ENCODE measurements at places on chromosomes 7 and 10.
A peak's percentile ranks its signal among the peaks of the same experiment; 100 is the strongest.

DNA sequence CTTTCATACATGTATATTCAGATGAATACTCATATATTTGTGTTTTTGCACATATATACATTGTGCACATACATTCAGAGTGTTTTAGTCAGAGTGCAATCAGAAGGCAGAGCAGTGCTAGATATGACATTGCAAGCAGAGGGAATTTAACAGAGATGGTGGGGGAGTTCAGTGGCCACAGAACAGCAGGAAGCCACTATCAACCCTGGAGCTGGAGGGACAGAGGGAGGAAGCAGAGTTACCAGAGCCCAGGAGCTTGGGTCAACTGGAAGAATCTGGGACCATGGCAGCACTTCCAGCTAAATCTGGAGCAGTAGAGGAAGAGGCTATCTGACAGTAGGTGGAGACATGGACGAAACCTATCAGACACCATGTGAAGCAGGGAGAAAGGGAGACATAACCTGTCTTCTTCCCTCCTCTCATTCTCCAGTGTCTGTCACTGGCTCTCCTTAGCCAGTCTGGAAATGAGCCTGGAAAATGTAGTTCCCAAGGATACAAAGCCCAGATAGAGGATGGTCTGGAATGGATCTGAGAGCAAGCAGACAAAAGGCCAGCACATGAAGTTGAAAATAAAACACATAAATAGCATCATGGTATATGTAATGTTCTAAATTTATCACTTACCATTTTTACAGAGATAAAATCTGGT is 33.6 kb upstream of the HERPUD2 start:
- DNase-seq, result no peak

GRCh38 chr7:137443616-137444015 is 100.1 kb upstream of the PTN start:
- peak; percentile 63 for DNase-seq

- peak; percentile 64 for DNase-seq
Observed at GRCh38 chr7:37920849-37921805, 687 bp downstream of the EPDR1 start.

GRCh38 chr10:126500185-126500584 is 111.9 kb upstream of the ADAM12 start:
- DNase-seq, result no peak

DNA sequence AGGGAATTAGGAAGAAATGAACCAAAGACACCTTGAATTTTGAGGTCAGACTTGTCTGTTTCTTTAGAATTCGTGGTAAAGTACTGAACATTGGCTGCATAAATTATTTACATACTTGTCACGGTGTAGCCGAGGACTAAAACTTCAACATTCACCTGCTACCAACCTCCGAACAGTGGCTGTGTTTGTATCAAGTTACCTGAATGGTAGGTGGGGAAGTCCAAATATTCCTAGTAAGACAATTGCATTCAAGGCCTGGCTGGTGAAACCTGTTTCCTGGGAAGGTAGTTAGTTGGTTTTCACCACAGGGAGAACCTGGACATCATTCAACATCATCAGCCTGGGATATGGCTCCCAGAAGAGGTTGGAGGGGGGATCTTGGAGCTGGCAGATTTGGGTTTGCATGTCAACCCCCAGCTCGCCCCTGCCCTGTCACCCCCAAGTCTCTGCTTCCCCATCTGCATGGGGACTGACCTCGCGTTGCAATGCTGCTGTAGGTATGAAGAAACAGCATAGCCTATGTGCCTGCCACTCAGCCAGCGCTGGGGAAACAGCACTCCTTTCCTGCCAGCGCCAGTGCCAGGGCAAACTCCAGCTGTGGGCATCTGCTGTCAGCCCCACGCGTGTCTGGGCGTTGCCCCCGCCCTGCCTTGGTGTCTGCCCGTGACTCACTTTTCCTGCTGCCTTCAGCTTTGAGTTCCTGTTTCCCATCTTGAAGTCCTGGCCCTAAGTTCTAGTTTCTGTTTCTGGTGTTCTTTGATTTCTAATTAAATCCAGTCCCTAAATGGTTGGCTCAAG is 12.7 kb upstream of the LARP4B start:
- peak; percentile 48 for DNase-seq

DNA sequence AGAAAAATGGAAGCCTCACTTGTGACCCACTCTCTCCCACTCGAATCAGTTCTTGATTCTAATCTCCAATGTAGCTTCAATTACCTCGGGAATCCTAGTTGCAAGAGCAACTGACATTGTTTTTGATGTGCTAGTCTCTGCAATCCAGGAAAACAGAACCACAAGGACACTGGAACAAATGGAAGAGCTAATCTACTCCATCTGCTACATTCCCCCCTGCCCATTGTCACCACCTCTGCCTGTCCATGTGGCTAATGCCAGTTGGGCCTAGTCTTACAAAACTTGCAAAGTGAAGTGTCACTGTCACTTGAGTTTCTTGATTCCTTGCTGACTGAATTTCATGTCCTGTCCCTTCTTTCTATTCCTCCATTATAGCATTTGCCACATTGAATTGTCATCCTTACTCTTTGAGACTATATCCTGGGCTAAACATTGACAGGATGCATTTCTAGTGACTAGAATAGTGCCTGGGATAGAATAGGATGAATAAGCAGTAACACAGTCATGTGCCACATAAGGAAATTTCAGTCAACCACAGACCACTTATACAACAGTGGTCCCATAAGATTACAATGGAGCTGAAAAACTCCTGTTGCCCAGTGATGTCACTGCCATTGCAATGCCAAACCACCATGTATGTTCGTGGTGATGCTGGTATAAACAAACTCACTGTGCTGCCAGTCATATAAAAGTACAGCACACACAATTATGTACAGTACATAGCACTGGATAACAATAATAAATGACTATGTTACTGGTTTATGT is 13.5 kb downstream of the GCC1 start:
- no peak for DNase-seq

- no peak for DNase-seq
Observed at GRCh38 chr7:49775949-49776443, 2.6 kb downstream of the VWC2 start.

GRCh38 chr10:1612908-1613307 is 124.4 kb downstream of the ADARB2 start:
- no peak for DNase-seq

DNA sequence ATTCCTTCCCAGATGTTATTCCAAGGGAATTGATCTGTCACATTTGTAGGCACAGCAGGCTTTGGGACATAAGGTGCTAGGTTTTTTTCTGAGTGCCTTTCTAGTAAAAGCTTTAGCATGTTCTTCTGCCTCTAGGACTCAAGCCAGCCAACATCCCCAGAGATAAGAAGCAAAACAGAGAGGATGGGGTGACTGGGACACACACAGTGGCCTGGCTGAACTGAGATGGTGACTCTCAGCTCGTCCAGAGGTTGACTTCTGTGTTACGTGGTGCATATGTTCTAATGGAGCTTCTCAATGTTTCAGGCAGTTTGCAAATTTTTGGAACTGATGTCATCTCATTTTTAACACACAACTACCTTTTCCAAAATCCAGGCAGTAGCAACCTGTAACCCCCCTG is 188.1 kb upstream of the CELF2 start:
- DNase-seq, result peak; percentile 20

GRCh38 chr7:12488341-12488740 is 82.2 kb upstream of the SCIN start:
- no peak for DNase-seq

GRCh38 chr10:26358071-26358470 is 80.1 kb upstream of the APBB1IP start:
- no peak for DNase-seq

- DNase-seq, result peak; percentile 25
Observed at GRCh38 chr10:70784471-70784870, 706 bp downstream of the TBATA start.

GRCh38 chr7:78083476-78084120 is 285.0 kb downstream of the PHTF2 start:
- no peak for DNase-seq

DNA sequence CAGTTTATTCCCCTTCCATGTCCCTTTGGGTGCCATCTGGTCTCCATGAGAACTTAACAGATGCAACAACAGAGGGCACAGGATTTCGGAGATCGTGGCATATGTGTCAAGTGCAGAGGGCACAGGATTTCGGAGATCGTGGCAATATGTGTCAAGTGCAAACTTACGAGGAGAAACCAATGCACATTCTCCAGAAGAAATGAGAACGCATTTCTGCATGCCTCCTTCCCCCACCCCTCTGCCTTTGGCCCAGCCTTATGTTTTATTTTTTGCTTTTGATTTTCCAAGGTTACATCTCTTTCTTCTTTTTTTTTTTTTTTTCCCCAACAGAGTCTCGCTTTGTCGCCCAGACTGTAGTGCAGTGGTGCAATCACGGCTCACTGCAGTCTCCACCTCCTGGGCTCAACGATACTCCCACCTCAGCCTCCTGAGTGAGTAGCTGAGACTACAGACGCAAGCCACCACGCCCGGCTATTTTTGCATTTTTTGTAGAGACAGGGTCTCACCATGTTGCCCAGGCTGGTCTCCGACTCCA is 586 bp upstream of the ANKRD26 start:
- no peak for DNase-seq

GRCh38 chr10:3393958-3394357 is 221.4 kb upstream of the PITRM1 start:
- DNase-seq, result no peak

DNA sequence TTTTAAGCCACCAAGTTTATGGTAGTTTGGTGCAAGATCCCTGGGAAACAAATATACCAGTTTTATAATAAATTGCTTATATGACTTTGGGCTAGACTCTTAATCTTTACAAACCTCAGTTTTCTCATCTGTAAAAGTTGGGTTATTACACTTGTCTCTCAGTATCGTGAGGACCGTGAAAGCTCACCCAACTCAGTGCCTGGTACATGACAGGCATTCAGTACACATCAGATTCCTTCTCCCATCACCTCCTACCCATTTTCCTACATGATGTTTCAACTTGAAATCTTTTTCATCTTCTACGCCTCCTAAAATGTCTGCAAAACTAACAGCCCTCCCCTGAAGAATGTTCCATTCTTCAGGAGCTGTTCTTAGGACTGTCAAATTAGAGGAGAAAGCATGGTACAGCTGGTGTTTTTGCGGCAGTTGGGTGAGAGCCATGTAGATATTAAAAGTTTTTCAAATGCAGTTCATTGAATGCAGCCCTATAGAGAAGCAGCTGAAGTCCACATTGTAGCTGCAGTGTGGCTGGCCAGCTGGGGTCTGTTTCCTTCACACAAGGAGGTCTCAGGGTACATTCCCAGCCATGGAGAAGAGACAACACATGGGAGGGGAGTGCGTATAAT is 812.8 kb downstream of the LRMDA start:
- no peak for DNase-seq

DNA sequence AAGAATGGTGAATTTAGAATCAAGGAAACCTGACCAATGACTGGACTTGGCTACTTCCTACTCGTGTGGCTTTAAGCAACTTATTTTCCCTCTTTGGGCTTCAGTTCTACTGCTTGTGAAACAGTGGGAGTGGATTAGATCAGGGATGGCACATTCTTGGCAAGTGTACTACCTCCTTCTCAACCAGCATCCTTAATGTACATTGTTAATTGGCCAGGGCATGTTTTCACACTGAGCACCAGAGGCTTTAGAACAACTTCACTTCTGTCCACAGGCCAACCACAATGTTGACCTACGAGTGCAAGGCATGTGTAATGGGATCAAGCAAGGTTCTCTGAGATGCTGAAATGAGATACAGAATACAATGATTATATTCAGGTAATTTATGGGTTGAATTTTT is 315.3 kb downstream of the ADRA2A start:
- no peak for DNase-seq

- no peak for DNase-seq
Observed at GRCh38 chr7:137932881-137933269, 69.0 kb downstream of the CREB3L2 start.

- no peak for DNase-seq
Observed at GRCh38 chr10:35705051-35705450, 63.0 kb upstream of the FZD8 start.

DNA sequence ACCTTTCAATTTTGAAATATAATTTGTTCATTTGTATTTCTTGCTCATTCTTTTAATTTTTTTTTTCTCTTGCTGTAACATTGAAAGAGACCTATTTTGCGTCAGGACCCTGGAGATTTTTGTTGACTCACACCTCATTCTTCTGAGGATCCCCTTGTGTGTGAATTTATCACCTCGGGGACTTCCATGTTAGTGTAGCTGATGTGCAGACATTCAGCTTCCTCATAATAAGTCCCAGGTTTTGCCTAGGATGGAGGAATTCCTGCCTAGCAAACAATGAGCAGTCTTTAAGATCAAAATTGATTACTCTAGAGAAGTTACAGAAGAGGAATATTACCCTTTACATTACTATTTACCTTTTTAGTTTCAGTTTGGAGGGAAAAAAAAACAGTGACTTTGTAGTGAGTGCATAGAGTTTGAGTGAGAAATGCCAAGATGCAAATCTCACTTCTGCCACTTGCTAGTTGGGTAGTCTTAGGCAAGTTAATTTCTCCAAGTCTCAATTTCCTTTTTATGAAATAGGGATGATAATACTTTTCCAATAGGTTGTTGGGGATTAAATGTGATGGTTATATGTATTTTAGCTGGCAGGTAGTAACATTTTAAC is 14.3 kb downstream of the TES start:
- DNase-seq, result peak; percentile 50

GRCh38 chr7:125926621-125927020 is 997.0 kb upstream of the POT1 start:
- no peak for DNase-seq

- DNase-seq, result no peak
Observed at GRCh38 chr7:94909179-94909466, 1.7 kb downstream of the PPP1R9A start.

DNA sequence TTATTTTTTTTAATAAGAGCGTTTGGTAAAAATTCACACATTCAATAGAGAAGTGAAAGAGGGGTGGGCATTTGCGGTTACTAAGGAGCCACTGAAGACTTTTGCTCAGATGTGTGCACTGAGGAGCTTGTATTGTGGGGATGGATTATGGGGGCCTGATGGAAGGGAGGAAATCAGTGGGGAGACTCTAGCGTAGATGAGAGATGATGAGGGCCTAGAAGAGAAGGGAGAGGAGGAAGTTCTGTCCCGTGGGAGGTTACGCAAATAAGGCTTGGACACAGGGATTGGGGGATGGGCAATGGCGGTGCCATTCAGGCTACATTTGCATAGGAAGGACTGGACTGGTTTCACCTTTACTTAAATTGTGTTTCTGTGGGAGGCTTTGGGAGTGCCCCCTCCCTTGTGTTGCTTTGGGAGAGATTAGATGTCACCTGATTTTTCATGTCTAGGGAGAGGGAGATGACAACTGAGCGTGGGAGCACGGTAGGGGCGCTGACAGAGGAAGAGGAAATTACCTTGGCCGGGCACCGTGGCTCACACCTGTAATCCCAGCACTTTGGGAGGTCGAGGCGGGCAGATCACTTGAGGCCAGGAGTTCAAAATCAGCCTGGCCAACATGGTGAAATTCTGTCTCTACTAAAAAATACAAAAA is 2.2 kb upstream of the HIP1 start:
- DNase-seq, result no peak

- peak; percentile 48 for DNase-seq
Observed at GRCh38 chr7:44884621-44885393, 523 bp downstream of the PURB start.
